ENCODE measurements at places on chromosomes 7 and 10. TPM values are rescaled to one million over a fixed set of nuclear protein-coding genes. Genes with fewer than 3 reads are reported as not detected.

GRCh38 chr10:113080925-113081229 lies 130.8 kb downstream of the TCF7L2 start:
- DNase-seq = no peak

- DNase-seq = no peak
Observed at GRCh38 chr7:36673703-36674102, 50.6 kb downstream of the AOAH start.

GRCh38 chr10:100825325-100825875 lies 80.0 kb downstream of the PAX2 start:
- DNase-seq = no peak

DNA sequence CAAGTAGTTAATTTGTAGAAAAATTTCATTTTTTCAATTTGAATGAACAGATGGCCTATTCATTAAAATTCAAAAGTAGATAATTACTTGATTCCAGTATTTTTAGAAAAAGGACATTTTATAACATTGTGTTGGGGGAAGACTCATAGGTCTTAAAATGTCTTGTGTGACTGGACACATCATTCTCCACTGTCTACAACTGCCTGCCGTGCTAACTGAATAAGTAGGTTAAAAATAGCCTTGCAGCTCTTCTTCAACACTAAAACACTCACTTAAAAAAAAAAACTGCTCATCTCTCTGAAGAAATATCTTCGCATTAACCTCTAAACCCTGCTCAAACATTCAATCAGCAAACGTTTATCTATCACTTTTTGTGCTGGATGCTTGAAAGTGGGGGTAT lies 253.8 kb downstream of the CSTF2T start:
- DNase-seq = no peak

GRCh38 chr7:46224363-46224762 lies 303.3 kb upstream of the IGFBP3 start:
- no peak for DNase-seq

GRCh38 chr10:117476716-117477115 lies 65.8 kb upstream of the EMX2 start:
- DNase-seq = no peak

DNA sequence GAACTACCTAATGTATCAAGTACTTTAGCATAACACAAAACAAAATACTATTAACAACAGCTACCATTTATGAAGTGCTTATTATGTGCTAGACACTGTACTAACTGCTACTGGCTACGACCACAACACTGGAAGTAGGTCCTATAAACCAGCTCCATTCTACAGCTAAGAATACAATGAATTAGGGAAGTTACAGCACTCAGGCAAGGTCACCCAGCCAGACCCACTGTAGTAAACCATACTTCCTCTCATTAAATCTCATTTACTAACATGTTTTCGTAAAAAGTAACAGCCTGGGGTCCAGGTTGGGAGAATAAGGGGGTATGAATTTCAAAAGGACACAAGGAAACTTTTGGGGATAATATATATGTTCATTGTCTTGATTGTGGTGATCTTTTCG lies 25.4 kb downstream of the NAPEPLD start:
- DNase-seq = no peak

DNA sequence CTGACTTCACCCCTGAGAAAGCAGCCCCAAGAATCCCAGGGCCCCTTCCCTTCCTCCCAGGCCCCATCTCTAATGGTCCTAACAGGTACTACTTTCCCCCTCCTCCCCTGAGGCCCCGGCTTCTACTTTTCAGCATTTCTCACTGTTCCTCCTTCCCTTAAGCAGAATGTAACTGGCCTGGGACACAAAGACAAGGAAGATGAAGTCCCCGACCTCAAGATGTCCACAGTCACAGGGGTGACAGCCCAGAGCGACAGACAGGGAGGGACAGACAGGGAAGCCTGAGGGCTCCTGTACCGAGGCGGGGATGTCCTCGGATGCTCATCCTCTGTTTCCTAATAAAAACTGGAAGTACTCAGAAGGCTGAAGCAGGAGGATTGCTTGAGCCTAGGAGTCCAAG lies 11.6 kb downstream of the AOC1 start:
- no peak for DNase-seq

DNA sequence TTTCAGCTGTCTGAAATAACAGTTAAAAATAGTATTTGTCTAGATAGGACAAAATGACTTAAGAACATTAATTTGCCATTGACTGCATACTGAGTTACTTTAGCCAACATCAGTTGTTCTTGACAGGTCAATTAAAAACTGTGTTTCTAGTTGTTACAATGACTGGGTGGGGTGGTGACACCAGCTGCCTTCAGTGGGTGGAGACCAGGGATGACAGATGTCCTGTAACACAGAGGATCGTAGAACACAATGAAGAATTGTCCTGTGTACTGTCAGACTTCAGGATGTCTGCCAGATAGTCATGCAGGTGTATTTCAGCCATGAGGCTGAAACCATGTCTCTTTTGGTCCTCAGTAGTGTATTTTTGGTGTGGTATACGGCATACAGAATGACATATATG lies 24.4 kb downstream of the TRUB1 start:
- no peak for DNase-seq

- no peak for DNase-seq
Observed at GRCh38 chr10:4004144-4004543, 219.1 kb upstream of the KLF6 start.

ZNF853 gene
- total RNA-seq = 23.6 TPM

C10orf53 gene
- not detected for total RNA-seq

CLDN4 gene
- not detected for total RNA-seq

DOCK1 gene
- total RNA-seq = 30.8 TPM

Measured in MG63 (cell line).